ENCODE measurements at places on chromosomes 3 and 15. TPM values are rescaled to one million over a fixed set of nuclear protein-coding genes. Genes with fewer than 3 reads are reported as not detected.
A peak's percentile ranks its signal among the peaks of the same experiment; 100 is the strongest.

The MYO5A gene
- total RNA-seq = 34.4 TPM

GRCh38 chr3:150783920-150784746 lies 21.2 kb upstream of the SIAH2 start:
- no peak for DNase-seq

GRCh38 chr3:13477943-13478342 lies 2.2 kb upstream of the HDAC11 start:
- no peak for DNase-seq

GRCh38 chr3:186021673-186022362 lies 84.0 kb upstream of the TRA2B start:
- no peak for DNase-seq

GRCh38 chr3:58568572-58569286 lies 8.5 kb downstream of the FAM107A start:
- DNase-seq = peak; percentile 63
